H9 (cell line): ENCODE measurements at places on chromosomes 16 and 17. TPM values are rescaled to one million over a fixed set of nuclear protein-coding genes. Genes with fewer than 3 reads are reported as not detected.

GRCh38 chr16:47486856-47487255, 25.7 kb downstream of the PHKB start:
- H3K4me1 ChIP-seq: no peaks in the 10 kb centered on the region
- peaks cover 28% of the 10 kb centered on the region for H3K36me3 ChIP-seq
- H3K27ac ChIP-seq: no peak overlapping the region
- no peak overlapping the region for H3K4me3 ChIP-seq

- H3K36me3 ChIP-seq: peaks cover 12% of the 10 kb centered on the region
- peaks cover 3% of the 10 kb centered on the region; the same call in 1 of the 2 replicates for H3K4me1 ChIP-seq
- H3K4me3 ChIP-seq: no peak overlapping the region
- no peak overlapping the region for H3K27ac ChIP-seq
- no peak for DNase-seq
Observed at GRCh38 chr17:28178800-28179199, 136.3 kb downstream of the NLK start.

- DNase-seq: no peak
- H3K4me3 ChIP-seq: no peak overlapping the region
- H3K36me3 ChIP-seq: 0 out of 2 replicates have a peak, but pooled peaks cover 5% of the 10 kb centered on the region
- no peak overlapping the region for H3K27ac ChIP-seq
- H3K27me3 ChIP-seq: no peaks in the 10 kb centered on the region
Observed at GRCh38 chr17:36024106-36024869, 6.5 kb upstream of the CCL23 start.

Gene ITGA3
- 22.5 and 22.7 TPM in 2 replicates for total RNA-seq
